AML-193 (cell line): ENCODE measurements at places on chromosomes 12 and 14.

GRCh38 chr14:21081521-21082142, 11.5 kb downstream of the ARHGEF40 start:
- no peak for DNase-seq

DNA sequence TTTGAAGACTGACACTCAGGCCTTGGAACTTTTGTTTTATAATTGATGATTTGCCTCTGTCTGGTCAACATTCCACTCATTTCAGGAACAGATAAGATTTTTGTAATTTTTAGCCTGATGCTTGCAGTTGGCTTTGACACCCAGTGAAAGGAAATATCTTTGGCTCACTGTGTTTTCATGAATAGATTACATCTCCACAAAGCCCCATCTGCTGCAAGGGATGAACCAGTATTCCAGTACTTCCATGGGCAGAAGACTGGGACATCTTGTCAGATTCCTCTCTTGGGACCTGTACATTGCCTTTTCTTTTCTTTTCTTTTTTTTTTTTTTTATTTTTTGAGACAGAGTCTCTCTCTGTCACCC, 28.4 kb downstream of the GSG1 start:
- DNase-seq, result no peak

- peak; percentile 20 for DNase-seq
Measured at GRCh38 chr12:82383930-82384552, 25.7 kb downstream of the METTL25 start.

DNA sequence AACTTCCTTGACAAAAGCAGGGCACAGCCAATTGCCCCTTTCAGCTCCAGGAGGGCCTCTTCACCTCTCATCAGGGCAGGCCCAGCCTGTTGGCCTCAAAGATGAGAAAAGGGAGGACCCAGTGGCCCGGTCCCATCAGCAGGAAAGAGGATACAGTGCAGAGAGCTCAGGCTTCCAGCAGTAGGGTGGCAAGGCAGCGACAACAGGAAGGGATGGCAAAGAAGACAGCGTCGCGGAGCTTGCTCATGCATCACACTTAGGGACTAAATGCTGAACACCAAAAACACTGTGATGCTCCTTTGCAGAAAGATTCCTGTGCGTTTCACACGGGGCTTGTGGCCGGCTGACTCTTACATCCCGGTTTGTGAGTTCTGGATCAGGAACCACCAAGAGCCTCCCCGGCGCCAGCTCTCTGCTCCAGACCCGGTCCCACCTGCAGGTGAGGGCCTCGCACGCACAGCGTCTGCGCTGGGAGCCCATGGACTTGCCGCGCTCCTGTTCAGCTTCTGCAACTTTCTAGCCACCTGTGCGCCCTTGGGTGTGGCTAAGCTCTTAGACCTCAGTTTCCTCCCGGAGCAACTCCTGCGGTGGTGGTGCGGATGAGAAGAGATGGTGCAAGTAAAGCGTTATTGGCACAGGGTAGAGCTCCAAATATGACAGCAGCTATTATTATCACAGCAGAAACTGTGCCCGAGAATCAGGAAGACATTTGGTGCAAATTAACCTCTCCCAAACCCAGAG, 15.3 kb upstream of the BCL7A start:
- DNase-seq, result no peak

DNA sequence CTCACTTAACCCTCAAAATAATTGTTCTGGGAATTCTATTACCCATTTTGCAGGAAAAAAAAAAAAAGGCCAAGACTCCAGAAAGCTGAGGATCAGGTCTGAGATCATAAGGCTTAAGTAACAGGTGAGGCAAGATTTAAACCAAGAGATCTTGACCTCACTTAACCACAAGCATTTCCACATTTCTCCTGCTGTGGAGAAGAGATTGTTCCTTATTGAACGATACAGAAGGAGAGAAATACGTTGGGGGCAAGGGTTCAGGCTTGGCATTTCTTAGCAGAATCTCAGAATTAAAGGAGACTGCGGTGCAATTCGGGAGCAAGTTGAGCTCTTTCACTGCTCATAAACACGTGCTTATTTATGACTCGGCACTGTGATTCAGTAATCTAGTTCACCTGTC, 885.3 kb upstream of the TMEM132C start:
- DNase-seq, result no peak

DNA sequence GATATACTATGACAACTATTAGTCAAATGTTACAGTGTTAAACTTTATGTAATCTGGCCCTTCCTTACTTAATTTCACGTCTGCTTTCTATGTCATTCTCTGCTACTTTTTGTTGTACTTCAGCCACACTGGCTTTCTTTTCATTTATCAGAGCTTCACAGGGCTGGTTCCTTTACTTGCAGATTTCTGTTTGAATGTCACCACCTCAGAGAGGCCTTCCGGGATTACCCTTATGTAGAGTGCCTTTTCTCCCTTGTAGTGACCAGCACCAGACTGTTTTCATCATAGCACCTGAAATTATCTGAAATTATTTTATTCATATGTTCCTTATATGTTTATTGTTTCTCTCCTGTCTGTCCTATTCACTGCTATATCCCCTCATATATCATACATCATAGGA, 75.4 kb downstream of the TAOK3 start:
- no peak for DNase-seq

DNA sequence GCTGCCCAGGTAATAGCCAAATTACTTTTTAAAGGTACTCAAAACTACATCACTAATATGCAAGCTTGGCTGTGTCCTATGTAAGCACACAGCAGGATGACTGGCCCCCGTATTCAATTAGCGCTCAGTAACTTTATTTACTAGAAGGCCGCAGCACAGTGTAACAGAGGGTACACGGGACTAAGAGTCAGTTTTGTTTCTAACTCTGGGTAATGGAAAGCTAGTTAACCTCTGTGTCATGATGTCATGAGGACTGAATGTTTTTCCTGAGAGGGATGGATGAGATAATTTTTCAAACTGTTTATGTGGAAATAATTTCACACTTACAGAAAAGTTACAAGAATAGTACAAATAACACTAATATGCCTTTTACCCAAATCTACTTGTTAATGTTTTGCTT, 27.1 kb downstream of the GALNT4 start:
- DNase-seq, result no peak

GRCh38 chr14:100776681-100777365, 49.1 kb upstream of the MEG3 start:
- no peak for DNase-seq

DNA sequence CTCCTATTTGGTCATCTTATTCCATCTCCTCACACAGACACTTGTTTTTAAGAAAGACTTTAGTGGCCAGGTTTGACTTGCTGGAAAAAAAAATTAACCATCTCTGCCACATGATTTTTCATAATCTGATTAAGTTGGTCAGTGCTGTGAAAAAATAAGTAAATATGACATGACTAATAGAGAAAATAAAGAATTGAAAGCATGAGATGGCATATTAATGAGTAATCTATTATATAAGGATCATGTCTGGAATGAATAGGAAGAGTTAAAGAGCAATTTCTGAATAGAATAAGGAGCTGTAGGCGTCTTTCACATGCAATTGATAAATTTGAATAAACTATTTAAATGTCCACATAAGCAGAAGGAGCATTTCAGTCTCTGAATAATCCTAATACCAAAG, 12.2 kb upstream of the SLCO1B1 start:
- DNase-seq, result no peak

DNA sequence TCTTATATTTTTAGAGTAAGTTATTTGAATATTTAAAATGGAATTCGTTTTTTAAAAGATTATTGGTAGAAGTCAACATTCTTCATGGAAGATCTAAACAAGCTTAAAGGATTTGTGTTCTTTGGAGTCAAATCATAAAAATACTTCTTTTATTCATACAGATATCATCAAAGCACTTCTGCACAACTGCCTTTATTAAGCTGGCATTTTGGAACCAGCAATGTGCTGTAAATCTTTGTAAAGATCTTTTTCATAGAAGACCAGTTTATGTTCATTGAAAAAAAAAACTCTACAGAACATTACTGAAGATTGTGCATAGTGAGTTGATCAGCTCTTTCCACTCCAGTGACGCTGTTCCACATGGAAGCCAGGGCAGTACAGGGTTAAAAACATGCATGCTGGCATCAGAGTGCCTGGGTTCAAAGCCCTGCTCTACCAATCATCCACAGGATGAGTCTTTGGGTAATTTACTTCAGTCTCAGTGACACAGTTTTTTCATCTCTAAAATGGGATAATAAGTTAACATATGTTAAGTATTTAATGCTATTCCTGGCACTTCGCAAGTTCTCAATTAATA, 109.6 kb upstream of the SLC38A4 start:
- no peak for DNase-seq

DNA sequence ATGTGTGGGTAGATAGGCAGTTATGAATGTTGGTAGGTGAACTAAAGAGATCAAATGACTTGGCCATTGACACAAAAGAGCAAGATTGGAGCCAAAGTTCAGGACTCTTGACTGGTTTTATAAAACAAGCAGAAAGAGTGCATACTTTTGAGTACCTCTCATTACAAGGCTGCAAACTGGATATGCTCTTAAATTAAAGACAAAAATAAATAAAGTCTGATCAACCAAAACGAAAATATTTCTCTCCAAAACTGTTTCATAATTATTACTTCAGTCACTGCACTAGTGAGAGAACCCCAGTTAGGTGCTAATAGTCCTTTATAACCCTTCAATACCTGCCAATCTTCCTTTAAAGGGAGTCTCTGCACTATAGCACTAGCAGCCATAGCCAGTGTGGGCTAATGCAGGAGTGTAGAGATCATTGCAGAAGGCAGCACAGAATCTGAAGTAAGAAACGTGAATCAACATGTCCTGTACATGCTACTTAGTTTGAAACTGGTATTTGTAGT, 147.1 kb downstream of the FOXA1 start:
- no peak for DNase-seq

GRCh38 chr12:99960311-99960710, 24.4 kb downstream of the ANKS1B start:
- DNase-seq, result no peak

GRCh38 chr14:78725086-78725485, 554.9 kb downstream of the NRXN3 start:
- no peak for DNase-seq

GRCh38 chr12:70648831-70649230, 11.6 kb upstream of the PTPRB start:
- no peak for DNase-seq

- DNase-seq, result no peak
Measured at GRCh38 chr12:70883855-70884254, 36.7 kb downstream of the PTPRR start.
